MCF 10A (cell line): ENCODE measurements at places on chromosomes 3 and 15. TPM values are rescaled to one million over a fixed set of nuclear protein-coding genes. Genes with fewer than 3 reads are reported as not detected.
A peak's percentile ranks its signal among the peaks of the same experiment; 100 is the strongest.

NLGN1 gene
- total RNA-seq, result not detected in 2 replicates

GRCh38 chr15:88631464-88632028 is 7.3 kb upstream of the ISG20 start:
- DNase-seq, result no peak

DISP2 gene
- 1.8 and 2.1 TPM in 2 replicates for total RNA-seq

- no peak for DNase-seq
Observed at GRCh38 chr3:43132870-43133636, 27.2 kb upstream of the POMGNT2 start.

ZNF385D gene
- total RNA-seq, result 1.5 and 1.8 TPM in 2 replicates

LRRC28 gene
- total RNA-seq, result 10.6 and 11.4 TPM in 2 replicates

GRCh38 chr3:64502284-64502683 is 185.5 kb downstream of the ADAMTS9 start:
- peak; percentile 33 for DNase-seq

- no peak for DNase-seq
Observed at GRCh38 chr3:194465920-194466570, 20.8 kb downstream of the ATP13A3 start.

SLC6A11 gene
- total RNA-seq, result 1.4 and 1.5 TPM in 2 replicates

DNA sequence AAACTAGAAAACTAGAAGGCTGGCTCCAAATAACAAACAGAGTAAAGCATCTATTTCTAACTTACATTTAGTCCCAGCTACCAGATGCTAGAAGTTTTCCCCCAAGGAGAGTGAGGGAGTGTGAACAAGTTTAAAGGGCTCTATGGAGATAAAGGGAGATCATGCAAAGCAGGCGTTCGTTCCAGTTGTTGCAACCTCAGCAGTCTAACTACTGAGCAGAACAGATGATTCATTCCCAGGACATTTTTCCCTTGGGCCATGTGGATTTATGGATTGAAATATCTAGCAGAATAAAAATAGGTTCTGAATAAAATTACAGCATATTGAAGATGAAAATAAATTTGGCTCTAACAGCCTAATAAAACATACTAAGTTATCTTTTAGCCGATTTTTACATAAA is 154.8 kb upstream of the TTC14 start:
- peak; percentile 63 for DNase-seq

DNA sequence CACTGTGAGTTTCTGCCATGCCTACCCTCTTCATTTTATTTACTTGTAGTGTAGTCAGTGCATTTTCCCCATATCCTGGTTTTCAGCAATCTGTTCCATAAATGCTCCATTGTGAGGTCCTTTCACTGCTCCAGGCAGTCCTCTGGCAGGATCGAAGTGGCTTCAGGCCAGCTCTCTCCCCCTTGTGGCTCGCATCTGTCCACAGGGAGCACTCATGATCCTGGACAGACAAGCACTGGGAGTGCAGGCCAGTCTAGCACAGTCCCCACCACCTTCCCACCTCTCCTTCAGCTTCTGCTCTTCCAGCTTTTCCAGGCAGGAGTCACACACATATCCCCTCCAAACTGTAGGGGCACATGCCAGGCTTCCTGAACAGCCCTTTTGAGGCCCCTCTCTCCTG is 173.6 kb downstream of the PPM1L start:
- DNase-seq, result peak; percentile 32
